ENCODE measurements at places on chromosomes 7 and 10. TPM values are rescaled to one million over a fixed set of nuclear protein-coding genes. Genes with fewer than 3 reads are reported as not detected.

The CCDC126 gene
- 15.6 TPM for total RNA-seq

The SYNPO2L gene
- not detected for total RNA-seq

The FEZF1 gene
- total RNA-seq, result not detected

The PKD2L1 gene
- not detected for total RNA-seq

The SRGN gene
- 1,513 TPM for total RNA-seq

The SUV39H2 gene
- total RNA-seq, result 36.7 TPM

The UPK3B gene
- 0.13 TPM for total RNA-seq

The PPP2R2D gene
- total RNA-seq, result 31.7 TPM

The CD36 gene
- total RNA-seq, result under 0.01 TPM

The SFTPA1 gene
- total RNA-seq, result not detected

The SORCS1 gene
- total RNA-seq, result not detected

The PTPN20 gene
- total RNA-seq, result 0.57 TPM

The HMX3 gene
- not detected for total RNA-seq

The CTAGE4 gene
- 1.1 TPM for total RNA-seq

The XPNPEP1 gene
- total RNA-seq, result 177 TPM

The LIPJ gene
- not detected for total RNA-seq

The CASTOR2 gene
- total RNA-seq, result 10.8 TPM

The BCCIP gene
- 93.2 TPM for total RNA-seq

The SLC39A12 gene
- not detected for total RNA-seq

The PON3 gene
- total RNA-seq, result 0.93 TPM

The NCF1 gene
- not detected for total RNA-seq

The ITIH5 gene
- total RNA-seq, result not detected

The HECW1 gene
- total RNA-seq, result not detected

The WNT8B gene
- not detected for total RNA-seq

The CLCN1 gene
- not detected for total RNA-seq

The MEIG1 gene
- 1.1 TPM for total RNA-seq

The ARF5 gene
- total RNA-seq, result 111 TPM

The ARHGEF35 gene
- 0.53 TPM for total RNA-seq

The HSPA12A gene
- 0.27 TPM for total RNA-seq

The VSTM2A gene
- total RNA-seq, result not detected

The GSTO2 gene
- 0.65 TPM for total RNA-seq

The FANK1 gene
- total RNA-seq, result 1.2 TPM

The ABCC2 gene
- total RNA-seq, result 1.1 TPM

The FAM237B gene
- total RNA-seq, result not detected

The ZNF746 gene
- 22.5 TPM for total RNA-seq

The SAMD8 gene
- 39.1 TPM for total RNA-seq

The PPP1R9A gene
- total RNA-seq, result 4.1 TPM

The ZNF775 gene
- 5.1 TPM for total RNA-seq

The CCM2 gene
- total RNA-seq, result 41.3 TPM

The HUS1 gene
- total RNA-seq, result 37.8 TPM

The MEOX2 gene
- not detected for total RNA-seq

The OR2A5 gene
- total RNA-seq, result not detected

The C7orf57 gene
- total RNA-seq, result not detected

The SPDYE9 gene
- not detected for total RNA-seq
